ENCODE measurements at places on chromosomes 5 and 9.
A peak's percentile ranks its signal among the peaks of the same experiment; 100 is the strongest.

GRCh38 chr5:150305095-150305494, 2.4 kb upstream of the ARSI start:
- DNase-seq: no peak

- DNase-seq: no peak
Measured at GRCh38 chr5:175728885-175729828, 71.3 kb downstream of the HRH2 start.

DNA sequence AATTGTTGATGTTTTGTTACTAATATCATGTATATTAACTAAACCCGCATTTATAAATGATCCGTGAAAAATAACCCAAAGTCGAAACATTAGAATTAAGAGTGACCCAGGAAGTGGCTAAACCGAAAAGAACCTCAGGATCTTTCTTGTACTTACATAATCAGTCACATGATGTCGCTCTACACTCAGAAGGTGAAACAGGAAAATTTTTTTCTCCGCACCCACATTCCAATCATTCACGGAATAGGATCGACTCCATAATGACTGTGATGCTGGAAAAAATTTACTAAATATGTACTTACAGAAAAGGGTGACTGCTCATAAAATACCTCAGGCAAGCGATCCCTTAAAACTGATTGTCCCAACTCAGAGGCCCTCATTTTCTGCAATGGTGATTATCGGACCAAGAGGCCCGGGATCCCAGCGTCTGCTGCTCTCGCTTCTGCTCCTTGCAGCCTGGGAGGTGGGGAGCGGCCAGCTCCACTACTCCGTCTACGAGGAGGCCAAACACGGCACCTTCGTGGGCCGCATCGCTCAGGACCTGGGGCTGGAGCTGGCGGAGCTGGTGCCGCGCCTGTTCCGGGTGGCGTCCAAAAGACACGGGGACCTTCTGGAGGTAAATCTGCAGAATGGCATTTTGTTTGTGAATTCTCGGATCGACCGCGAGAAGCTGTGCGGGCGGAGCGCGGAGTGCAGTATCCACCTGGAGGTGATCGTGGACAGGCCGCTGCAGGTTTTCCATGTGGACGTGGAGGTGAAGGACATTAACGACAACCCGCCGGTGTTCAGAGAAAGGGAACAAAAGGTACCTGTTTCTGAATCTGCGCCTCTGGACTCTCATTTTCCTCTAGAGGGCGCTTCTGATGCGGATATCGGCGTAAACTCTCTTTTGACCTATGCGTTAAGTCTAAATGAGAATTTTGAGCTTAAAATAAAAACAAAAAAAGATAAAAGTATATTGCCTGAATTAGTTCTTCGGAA, at the start of gene PCDHA12:
Gene PCDHA12 (plus strand): TSS at position 224 of the 981 bp plus-strand sequence. CDS start 165 bp downstream, at position 389.
- DNase-seq: peak; percentile 5

GRCh38 chr9:93196096-93197055, 12.4 kb downstream of the WNK2 start:
- no peak for DNase-seq

DNA sequence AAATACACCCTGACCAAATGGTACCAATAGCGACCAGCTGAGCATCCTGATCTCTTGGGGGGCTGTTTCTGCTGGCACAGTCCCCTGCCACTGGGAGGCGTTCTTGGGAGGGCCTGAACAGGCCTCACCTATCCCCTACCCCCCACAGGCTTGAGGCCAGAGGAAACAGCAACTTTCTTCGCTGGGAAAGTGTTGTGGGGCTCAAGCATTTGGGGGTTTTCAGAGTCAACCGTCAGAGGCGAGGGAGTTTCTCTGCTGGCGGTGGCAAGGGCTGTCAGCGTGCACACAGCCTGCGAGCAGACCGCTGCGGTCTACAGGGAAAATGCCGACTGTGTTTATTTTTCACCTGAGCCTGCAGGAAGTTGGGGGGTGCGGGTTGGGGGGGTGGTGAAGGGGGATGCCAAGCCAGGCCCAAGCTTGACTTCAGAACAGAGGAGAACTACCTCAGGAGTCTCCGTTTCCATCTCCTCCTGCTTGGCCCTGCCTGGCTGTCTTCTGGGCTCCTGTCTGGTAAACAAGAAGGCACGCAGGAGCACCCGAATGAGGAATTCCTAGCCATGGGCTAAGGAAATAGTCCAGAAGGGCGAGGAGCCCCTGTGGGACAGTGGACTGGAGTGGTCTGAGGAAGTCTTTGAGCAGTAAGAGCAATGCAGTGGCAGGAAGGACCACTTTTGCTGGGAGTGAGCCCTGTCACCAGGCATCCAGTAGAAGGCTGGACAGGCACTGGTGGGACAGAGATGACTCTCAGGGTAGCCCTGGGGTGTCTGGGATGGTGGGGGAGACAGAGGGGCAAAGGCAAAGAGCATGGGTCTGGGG, 18.1 kb downstream of the TCF7 start:
- no peak for DNase-seq

DNA sequence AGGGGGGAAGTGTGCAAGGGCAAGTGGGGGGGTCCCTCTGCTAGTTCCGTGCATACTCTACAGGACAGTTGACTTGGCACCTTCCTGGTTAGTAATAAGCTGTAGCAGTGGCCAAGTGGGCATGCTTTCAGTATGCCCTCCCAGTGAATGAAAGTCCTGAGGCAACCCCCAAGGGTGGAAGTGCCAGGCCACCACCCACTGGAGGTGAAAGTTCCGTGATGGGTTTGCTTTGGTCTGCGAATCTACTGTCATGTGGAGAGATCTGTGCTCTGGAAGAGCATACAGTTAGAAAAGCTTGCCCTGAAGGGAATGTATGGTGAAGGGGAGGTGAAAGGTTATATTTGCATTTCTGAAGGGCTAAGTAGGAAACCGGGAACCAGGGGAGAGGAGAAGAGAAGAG, 10.3 kb downstream of the FXN start:
- no peak for DNase-seq

DNA sequence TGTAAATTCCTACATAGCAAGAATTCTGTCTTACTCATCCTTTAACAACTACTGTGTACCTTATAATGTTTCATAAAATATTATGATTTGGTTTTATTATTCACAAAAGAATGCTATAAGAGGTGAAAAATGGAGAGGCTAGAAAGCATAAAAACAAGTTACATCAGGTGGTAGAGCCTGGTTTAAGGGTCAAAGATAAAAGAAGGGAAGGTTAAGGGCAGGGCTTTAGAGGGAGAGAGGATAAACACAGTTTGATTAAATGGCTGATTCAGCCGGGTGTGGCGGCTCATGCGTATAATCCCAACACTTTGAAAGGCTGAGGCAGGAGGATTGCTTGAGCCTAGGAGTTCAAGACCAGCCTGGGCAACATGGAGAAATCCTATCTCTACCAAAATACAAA, 40.4 kb upstream of the HSPB3 start:
- no peak for DNase-seq

DNA sequence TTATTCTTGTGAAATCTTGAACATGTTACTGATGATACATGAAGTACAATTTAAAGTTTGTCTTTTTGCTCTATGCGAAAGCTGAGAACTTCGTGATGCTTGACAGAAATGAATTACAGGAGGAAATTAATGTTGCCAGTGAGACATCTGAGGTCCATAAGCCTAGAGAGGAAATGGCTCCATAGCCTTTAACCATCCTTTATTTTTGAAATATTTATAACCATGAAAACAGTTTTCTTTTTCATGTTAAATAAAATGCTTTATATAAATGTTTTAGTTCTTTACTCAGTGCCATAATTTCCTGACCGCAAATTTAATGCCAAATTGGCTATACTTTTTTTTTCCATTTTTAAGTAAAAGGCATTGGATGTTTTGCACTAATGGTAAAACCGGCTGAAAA, 29.1 kb downstream of the F2RL2 start:
- no peak for DNase-seq

GRCh38 chr5:68479524-68479923, 264.0 kb downstream of the PIK3R1 start:
- no peak for DNase-seq

DNA sequence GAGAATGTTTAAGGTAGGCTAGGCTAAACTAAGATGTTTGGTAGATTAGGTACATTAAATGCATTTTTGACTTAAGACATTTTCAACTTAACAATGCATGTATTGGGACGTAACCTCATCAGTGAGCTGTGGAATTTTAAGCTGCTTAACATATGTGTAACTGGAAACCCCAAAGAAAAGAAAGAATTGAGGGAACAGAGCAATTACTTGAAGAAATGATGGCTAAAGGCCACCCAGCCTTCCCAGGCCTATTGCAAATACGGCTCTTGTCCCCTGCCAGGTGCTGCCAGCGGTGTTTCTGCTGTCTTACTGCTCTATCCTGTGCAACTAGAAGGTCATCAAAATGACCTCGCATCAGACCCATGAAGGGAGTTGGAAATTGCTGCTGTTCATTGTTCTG, 52.0 kb downstream of the RICTOR start:
- DNase-seq: no peak

DNA sequence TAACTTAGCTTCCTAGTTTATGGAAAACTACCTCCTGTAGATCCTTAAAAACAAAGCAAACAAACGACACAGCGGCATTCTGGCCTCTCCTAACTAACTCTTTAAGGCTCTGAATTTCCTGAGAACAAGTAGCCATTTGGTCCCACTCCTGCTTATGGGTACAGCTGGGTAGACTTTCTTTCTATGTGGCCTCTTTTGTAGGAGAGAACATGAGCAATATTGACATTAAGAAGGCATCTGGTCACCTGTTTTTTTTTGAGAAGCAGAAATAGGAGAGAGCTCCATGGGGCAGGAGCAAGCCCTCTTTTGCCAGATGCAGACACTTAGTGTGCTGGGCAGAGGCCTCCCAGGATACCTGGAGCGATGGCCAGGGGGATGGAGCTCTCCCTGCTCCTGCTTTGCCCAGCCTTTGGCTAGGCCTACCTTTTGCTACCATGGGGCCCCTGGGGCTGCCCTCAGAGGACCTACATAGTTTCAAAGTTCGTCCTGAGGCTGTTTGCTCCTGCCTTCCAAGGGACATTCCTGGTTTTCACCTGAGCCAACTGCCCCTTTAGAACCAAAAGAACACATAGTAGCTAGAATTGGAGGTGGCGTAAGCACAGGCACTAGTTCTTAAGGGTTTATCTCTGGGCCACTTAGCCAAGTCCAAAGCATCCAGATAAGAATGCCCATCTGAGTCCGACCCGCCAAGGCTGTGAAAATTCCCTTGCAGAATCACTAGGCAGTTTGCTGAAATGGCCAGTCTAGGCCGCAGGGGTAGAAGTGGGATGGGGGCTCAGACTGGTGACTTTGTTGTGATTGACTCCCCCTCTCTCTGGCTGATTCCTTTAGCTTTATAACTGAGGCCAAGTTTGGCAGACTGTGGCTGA, 2.4 kb upstream of the STC2 start:
- DNase-seq: peak; percentile 35

- no peak for DNase-seq
Measured at GRCh38 chr5:133470841-133471240, 141.5 kb downstream of the FSTL4 start.

DNA sequence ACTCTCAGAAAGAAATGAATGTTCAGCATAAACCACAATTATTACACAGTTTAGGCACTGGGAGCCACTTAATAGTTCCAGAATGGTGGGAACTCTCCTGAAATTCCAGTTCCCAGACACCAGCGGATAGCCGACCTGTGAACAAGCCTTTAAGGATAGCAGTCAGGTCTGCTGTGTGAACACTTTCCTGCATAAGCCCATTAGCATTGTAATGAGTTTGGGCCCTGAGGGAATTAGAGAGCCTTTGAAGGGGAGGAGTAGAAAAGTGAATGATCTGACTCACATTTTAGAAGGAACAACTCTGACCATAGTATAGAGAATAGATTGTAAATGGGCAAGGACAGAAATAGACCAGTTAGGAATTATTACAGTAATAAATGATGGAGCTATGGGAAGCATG, 189.1 kb downstream of the ADGRV1 start:
- no peak for DNase-seq

DNA sequence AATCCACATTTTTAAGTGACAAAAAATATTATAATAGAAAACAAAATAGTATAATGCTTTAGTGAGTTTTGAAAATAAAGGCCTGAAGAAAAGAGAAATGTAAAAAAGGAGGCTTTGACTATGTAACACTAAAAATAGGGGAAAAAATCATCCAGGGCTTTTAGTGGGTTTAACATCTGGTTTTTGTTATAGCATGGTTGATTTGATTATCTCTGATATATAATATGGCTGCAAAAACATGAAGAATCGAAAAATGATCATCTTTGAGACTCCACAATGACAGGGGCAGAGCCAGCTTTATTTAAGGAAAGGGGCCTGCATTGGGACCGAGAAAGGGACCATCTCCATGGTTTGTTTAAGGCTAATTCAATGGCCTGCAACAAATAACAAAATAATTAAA, 393.8 kb downstream of the PLK2 start:
- no peak for DNase-seq

GRCh38 chr5:163760498-163760897, 255.1 kb downstream of the MAT2B start:
- no peak for DNase-seq

DNA sequence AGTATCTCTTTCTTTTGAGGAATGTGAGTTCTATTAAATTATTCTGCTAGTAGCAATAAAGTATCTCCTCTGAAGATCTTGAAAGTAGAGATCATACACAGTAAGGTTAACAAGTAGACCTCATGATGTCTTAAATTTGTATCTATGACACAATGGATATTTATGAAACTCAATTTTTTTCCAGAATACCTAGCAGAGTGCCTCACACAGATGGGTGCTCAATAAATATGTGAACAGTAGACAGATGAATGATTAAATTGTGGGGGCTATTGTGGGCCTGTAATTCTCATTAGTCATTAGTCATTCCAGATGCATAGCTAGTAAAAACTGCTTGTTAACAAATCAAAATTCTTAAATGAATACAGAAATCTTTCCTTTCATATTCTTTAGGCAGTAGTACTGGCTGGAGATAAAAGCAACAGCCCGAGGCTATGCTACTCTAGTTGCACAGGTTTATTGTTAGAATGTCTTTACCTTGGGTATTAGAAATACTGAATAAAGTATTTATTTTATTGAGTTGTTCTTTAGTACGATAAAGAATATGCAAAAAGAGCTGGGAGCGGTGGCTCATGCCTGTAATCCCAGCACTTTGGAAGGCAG, 22.0 kb downstream of the CHD1 start:
- no peak for DNase-seq

DNA sequence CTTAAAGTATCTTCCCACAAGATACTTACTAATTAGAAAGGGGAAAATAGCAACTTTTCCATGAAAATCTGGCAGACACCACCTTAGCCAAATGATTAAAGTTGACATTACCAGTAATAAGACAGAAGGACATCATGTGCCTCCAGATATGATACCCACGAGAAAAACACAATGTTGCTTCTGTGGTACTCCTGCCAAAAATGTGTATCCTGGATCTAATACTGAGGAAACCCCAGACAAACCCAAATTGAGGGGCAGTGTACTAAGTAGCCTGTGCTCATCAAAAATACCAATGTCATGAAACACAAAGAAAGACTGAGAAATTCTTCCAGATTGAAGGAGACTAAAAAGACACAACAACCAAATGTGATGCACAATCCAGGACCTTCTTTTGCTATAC, 85.3 kb downstream of the TTLL11 start:
- DNase-seq: no peak

- DNase-seq: no peak
Measured at GRCh38 chr9:130639124-130639765, 25.1 kb upstream of the PRDM12 start.

- no peak for DNase-seq
Measured at GRCh38 chr9:127470662-127471061, 19.4 kb downstream of the LRSAM1 start.

GRCh38 chr5:43044181-43044914, 4.2 kb upstream of the ANXA2R start:
- DNase-seq: no peak

Measured in NAMALWA (cell line).